ENCODE measurements at places on chromosomes 3 and 15.

DNA sequence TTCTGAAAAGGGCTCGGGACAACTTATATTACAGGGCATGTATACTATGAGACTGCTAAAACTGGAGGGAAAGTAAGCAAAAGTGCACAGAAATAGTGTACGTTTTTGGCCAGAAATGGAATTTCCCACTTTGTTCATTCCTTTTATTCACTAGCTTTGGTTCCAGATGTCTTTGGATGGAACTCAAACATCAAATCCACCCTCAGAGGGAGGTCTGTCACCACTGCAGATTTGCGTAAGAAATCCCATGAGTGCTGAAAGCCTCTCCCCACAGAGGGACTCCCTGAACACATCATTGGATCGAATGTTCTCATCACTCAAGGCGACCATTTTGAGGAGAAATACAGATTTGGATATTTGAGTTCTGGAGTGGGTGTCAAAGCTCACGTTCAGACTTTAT, 71.6 kb downstream of the FEM1B start:
- DNase-seq = no peak

- no peak for DNase-seq
Measured at GRCh38 chr15:59298225-59298853, 74.3 kb downstream of the MYO1E start.

DNA sequence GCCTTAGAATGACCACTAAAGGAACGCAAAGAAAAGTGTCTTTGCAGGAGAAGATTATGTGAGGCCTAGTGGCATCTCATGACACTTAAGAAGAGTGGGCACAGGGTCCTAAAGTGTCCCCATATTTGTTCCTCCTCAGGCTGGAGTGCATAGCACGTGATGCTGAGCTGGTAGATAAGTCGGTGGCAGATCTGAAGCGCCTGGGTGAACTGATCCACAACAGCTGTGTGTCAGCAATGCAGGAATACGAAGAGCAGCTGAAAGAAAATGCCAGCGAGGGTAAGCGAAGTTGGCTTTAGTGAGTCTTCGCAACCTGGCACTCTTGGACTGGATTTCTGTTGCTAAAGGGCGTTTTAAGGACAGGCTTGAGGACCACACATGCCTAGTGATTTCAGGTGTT, 92.6 kb downstream of the CHD2 start:
- DNase-seq = no peak

DNA sequence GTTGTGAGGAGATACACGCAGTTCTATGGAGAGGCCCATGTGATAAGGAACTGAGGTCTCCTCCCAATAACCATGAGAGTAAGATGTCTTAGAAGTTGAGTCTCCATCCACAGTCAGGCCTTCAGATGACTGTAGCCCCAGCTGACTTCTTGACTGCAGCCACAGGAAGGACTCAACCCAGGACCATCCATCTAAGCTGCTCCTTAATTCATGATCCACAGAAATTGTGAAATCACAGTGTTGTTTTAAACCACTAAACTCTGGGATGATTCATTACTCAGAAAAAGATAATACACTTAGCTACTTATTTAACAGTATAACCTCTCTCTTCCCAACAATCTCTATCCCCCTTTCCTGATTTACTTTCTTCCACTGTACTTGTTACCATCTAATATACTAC, 173.3 kb downstream of the ALDH1A2 start:
- DNase-seq = no peak

DNA sequence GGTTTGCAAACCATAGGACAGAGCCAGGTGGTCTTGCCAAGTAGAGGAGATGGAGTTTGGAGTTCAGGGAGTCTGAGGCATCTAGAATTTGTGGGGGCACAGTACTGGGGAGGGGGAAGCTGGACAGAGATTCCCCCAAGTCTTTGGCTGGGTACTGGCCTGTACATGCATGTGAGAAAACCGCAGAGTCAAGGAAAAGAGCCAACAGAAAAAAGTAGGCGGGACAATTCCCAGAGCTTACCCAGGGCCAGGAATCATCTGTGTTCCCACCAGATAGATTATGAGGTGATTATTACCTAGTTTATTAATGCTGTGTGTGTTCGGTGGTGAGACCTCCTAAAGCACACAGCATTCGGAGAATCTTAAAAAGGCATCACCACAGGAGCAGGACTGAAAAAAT, 11.3 kb downstream of the LYSMD4 start:
- no peak for DNase-seq

Data from MV-4-11 (cell line).